ENCODE measurements at places on chromosomes 11 and 22. TPM values are rescaled to one million over a fixed set of nuclear protein-coding genes. Genes with fewer than 3 reads are reported as not detected.

DNA sequence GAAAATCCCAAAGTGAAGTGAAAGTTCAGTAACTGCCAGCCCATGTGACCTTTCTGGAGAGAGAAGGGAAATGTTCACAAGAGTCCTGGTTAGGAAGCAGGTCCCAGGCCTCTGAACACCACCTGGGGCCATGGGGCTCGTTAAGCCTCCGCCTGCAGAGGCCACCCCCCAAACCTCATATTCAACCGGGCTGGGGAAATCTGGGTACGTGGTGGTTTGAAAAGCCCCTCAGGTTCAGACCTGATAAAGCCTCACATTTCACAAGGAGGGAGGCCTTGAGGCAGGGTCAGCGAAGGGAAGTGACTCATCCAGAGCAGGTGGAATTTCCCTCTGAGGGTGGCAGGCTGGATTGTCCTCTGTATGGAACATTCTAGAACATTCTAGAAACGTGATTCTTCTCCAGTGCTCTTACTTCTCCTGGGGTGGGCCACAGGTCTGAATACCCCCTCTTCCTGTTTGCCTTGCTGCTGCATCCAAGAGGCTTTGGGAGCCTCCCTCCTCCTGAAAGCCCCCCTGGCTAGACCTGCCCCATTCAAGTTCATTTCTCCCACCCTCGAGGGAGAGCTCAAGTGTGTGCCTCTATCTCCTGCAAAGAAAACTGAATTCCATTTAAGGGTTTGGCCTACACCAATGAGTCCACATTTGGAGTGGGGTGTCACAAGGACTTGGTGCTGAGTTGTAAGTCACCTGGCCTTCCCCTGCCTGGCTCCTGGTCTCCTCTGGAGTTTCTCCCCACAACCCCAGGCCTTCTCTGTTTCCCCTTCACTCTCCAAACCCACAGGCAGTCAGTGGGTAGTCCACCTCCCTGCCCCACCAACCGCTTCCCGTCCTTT lies 6.3 kb downstream of the FXYD2 start:
- peak; percentile 7 for ATAC-seq

DNA sequence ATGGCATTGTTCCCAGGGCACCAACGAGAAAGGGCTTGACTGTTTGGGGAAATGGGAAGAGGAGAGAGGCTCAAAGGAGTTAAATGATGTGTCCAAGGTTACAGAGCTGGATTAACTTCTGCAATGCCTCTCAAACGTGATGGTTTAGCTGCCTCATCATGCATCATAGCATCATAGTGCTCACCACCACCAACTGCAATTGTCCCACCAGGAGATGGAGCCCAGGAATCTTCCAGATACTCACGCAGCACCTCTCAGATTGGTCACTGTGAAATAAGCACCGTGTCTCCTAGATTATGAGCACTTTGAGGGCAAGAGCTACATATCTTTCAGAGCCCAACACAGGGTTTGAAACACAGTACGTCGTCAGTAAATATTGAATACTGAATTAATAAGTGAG lies 69.2 kb downstream of the PRSS23 start:
- no peak for ATAC-seq

- ATAC-seq = no peak
These were observed 127.5 kb upstream of the SERPIND1 start for GRCh38 chr22:20646415-20646814.

DNA sequence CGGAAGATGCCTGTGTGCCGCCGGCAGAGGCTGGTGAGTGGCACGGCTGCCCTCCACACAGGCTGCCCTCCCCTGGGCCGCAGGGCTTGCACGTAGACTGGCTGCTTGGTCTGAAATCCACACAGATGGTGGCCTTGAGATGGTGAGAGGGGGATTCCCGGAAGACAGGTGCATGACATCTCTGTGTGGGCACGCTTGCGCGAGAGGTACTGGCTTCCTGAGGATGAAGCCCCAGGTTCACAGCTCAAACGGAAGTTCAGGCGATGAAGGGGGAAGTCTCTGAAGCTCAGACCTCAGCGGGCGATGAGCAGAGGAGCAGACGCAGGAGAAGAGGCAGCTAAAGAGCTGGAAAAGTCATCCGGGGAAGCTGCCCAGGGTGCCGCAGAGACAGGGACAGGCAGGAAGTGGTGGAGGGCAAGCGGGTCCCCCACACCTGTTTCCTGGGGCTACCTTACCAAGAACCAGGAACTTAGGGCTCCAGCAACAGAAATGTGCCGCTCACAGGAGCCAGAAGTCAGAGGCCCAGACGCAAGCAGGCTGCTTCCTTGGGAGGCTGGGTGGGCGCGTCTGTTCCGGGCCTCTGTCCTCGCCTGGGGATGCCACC lies 7.2 kb downstream of the CRELD2 start:
- no peak for ATAC-seq

GRCh38 chr22:25061605-25062376 lies 109.3 kb downstream of the KIAA1671 start:
- peak; percentile 56 for ATAC-seq

The CATSPERZ gene
- total RNA-seq = 1.3 TPM

The DEAF1 gene
- 23.8 TPM for total RNA-seq

The LSP1 gene
- total RNA-seq = 18.8 TPM

The SREBF2 gene
- 131 TPM for total RNA-seq

The RFPL1 gene
- total RNA-seq = not detected

The SNX19 gene
- 27.2 TPM for total RNA-seq
